ENCODE measurements at places on chromosomes 16 and 17.

DNA sequence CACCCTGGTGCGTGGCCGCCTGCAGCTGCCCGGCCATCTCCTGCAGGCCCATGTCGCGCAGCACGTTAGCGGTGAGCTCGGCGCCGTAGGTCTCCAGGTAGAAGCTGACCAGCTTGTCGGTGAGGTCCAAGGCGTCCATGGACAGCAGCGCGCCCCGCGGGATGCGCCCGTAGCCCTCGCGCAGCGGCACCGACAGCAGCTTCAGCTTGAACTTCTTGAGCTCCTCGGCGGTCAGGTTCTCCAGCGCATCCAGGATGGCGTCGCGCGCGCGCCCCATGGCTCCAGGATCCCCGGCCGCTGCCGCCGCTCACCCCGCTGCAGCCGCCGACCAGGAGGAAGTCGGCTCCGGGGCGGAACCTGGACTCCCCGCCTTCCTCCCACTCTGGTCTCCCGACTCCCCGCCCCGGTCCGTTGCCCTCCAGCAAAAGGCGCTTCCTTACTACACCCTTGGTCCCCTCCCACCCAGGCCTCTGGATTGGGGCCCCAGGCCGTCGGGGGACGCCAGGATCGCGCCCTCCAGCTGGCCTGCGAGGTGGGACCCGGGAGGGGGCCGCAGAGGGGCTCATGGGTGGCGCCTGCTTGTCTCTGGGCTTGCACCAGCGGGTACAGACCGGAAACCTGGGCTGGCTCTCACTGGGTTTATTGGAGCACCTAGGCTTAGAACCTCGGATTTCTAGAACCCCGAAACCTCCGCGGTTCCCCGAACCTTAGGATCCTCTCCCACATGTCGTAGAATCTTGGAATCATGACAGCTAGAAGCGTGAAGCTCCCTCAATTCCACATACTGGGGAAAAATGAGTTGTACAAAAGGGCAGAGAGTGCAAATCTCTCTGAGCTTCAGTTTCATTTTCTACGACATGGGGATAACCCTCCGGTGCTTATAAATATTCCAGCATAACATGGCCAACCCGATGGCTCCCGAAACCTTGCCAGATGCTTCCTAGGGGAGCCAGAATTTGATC, at the start of gene PYCARD:
TSS of gene PYCARD (minus strand) at position 347 of the 962 bp plus-strand sequence. CDS start at position 277, 70 bp downstream.
- no peak for DNase-seq

DNA sequence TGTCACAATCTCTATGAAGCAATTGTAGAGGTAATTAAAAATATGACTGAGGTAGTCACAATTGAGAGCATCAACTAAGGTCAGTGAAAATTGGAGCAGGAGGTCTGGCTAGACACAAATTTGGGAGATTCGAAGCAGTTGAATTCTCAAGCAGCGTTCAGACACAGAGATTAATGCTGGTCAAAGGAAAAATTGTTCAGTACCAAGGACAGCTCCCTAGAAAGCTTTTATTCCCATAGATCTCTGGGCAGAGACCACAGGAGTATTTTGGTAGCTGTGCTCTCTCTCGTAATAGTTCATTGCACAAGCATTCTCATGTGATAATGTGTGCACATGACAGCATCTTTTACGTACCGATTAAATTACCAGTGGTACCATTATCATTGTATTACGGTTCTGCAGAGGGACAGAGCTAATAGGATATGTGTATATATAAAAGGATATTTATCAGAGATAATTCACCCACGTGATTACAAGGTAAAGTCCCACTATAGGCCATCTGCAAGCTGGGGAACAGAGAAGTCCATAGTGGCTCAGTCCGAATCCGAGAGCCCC, 387.5 kb upstream of the HSBP1 start:
- DNase-seq = no peak

DNA sequence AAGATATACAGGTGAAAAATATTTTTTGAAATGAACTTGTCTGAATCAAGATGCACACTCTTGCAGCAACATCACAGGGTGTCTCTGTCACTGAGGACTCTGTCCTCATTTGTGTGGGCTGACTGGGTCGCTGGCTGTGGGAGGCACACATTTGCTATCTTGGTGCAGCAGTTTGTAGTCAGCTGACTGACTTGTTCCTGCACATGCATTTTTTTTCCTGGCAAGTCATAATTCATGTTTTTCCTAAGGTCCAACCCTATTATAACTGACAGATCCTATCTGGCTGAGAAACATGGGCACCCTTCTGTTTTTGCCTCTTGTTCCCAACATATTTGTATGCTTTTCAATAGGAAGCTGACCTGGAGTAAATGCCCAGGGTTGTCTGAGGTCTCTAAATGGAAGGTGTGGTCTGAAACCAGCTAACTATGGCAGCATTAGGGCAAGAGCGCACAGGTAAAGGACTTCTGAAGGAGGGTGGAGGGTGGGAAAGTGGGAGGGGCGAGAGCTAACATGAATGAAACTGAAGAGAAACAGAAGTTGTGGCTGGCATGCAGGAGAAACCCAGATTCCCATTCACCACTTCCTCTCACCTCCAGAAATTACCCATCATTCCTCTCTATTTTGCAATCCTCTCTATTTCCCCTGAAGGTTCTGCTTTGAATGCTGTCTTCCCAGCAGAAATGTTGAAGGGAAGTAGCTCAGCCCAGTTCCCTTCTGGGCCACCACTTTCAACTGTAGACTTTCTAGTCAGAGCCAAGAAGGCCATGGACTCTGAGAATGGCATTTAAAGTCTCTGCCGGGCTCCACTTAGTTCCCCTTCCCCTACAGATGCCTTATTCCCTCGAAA, 166.1 kb downstream of the PRKCA start:
- DNase-seq = no peak

- DNase-seq = peak; percentile 14
Measured at GRCh38 chr16:85611444-85612190, 1.5 kb upstream of the GSE1 start.

- no peak for DNase-seq
Measured at GRCh38 chr17:49168706-49169105, 36.1 kb downstream of the B4GALNT2 start.

GRCh38 chr17:39339272-39339671, 62.2 kb downstream of the FBXL20 start:
- no peak for DNase-seq

DNA sequence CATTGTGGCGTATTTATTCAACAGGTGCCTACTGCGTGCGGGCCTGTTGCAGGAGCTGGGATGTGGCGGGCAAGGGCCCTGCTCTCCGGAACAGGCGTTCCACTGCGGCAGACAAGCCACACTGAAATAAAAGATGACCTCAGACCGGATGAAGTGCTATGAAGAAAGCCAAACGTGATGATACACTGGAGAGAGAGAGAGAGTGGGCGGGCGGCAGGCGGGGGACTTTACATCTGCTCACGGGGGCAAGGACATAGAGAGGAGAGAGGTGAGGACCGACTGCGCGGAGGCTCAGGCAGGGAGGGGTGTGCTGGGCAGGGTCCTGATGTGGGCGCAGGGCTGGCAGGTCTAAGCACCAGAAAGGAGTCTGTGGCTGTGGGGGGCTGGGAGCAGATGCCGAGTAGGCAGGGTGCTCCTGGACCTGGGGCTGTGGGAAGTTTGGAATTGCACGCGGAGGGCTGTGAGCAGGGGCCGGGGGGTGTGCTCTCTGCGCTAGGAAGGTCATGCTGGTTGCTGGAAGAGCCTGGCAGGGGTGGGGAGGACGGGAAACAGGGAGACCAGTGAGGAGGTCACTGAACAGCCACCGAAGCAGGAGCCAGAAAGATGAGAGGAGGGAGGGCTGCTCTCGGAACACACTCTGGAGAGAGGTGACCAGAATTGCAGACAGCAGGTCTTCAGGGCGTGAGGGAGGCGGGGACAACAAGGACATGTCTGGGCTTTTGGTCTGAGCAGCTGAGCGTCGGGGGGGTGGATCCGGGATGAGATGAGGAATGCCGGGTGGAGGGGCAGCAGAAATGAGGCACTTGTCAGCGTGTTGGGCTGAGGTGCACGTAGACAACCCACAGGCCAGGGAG, 9.9 kb downstream of the MXRA7 start:
- DNase-seq = no peak

GRCh38 chr17:30426292-30426691, 47.6 kb downstream of the CPD start:
- DNase-seq = no peak

GRCh38 chr16:83714286-83714685, 93.5 kb upstream of the HSBP1 start:
- no peak for DNase-seq

DNA sequence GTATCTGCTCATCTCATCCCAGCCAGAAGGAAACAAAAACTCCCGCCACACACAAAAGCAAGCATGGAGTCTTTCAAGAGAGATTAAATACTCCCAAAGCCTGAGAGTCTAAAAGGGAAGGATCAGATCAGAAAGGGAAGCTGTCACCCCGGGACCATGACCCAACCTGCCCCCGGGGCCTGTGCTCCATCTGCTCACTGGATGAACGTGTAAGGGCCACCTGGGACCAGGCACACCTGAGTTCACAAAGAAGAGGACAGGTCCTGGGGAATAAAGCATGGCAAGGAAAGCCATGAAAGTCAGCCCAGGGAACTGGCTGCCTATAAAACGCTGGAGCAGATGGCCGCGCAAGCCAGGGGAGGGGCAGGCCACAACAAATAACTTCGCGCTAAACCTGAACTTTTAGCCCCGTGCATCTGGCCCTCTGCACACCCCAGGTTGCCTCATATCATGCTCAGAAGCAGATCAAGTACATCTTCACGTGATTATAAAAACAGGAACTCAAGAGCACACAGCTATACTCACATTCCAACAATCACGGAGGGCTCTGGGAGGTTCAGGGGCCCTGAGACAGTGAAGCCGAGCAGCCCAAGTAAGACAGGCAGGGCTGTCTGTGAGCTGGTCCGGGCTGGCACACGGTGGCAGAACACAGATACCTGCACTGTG, 3.4 kb downstream of the TMEM11 start:
- DNase-seq = no peak

DNA sequence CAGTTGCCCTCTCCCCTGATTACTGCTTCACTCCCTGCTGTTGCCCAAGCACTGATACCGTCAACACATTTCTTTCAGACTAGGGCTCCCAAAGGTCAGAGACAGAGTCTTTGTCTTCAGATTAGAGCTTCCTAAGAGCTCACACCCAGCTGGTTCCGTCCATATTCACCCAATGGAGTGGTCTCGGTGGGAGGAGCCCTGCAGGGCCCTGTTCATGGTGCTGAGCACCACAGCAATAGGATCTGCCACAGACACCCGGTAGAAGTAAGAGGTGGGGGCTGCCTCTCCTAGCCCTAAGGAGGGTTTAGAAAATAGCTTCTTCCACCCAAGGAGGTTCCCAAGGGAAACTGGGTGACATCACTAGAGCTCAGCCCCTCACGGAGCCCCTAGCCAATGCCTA, 128.3 kb downstream of the CCDC144A start:
- no peak for DNase-seq

- no peak for DNase-seq
Measured at GRCh38 chr16:81786868-81787267, 7.8 kb downstream of the PLCG2 start.

DNA sequence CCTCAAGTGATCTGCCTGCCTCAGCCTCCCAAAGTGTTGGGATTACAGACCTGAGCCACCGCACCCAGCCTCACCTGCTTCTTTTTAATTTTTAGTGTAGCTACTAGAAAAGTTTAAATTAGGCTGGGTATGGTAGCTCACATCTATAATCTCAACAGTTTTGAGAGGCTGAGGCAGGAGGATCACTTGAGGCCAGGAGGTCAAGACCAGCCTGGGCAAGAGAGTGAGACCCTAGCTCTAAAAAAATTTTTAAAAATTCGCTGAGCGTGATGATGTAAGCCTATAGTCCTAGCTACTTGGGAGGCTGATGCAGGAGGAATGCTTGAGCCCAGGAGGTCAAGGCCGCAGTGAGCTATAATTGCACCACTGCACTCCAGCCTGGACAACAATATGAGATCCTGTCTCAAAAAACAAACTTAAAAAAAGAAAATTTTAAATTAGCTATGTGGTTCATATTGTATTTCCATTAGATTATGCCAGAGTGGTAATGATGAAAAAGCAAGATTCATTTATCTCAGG, 34.9 kb downstream of the TXNDC11 start:
- DNase-seq = no peak

GRCh38 chr17:61556224-61557188, 34.5 kb downstream of the NACA2 start:
- DNase-seq = no peak

GRCh38 chr17:6196355-6196754, 126.2 kb downstream of the WSCD1 start:
- DNase-seq = no peak

DNA sequence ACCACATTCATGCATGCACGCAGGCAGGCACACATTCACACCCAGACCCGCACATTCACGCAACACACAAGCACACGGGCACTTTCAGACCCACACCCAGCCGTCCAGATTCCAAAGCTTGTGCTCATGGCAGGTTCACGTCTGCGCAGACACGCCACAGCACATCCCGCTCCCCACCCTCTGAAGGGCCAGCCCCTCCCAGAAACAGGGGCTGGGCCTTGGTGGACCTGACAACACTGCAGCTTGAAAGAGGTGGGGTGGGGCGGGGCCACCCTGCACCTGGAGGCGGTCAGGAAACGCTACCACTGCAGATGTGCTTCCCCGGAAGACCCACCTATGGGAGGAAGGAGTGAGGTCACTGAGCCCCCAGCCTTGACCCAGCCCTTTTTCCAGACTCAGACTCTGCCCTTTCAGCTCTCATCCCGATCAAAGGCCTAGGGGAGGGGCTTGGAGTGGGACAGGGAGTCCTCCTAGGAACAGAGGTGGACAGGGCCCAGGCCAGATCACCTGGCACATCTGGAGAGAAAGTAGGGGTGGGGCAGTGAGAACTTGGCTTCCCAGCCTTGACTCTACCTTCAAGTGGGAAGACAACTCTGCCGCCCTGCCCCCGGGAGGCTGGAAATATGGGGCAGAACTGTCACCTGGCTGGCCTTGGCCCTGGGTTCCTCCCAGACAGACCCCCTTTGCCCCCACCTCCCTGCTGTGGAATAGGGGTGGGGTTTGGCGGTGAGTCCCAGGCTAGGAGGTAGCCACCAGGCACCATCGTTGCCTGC, 11.0 kb downstream of the P3H4 start:
- DNase-seq = no peak

GRCh38 chr17:12229335-12229734, 208.7 kb downstream of the MAP2K4 start:
- no peak for DNase-seq

DNA sequence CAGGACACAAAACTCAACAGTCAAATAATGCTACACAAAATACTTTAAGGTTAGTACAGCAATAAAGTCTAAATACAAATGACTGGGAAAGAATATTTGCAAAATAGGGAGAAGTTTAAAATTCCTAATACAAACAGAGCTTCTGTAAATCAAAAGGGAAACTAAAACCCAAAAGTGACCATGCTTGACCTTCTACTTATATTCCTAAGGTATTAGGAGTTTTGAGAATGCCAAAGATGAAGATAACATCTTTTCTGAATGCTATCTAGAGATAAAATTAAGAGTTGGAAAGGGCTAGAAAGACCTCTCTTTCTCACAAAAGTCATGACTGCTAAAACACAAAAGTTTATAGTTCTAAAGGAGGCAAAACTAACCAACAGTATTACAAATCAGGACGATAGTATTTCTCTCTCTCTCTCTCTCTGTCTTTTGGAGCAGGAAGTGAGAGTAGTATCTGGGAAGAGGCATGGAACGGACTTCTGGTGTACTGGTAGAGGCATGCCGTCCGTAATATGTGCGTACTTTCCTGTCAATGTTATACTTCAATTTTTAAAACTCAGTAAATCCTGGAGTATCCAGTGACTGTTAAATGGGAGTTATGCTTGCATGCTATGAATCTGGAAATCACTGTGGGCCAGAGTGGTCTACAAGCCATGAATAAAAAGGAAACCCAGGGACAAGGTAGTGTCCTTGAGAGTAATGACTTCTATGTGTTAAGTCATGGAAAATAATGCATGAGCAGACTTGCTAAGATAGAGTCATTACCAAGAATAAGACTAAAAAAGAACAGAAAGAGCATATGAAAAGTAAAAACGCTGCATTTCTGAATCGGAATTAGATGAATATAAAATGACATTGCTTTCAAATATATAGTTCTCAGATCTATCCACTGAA, 49.7 kb upstream of the ANKFY1 start:
- no peak for DNase-seq
